ENCODE measurements at places on chromosomes 7 and 10.
A peak's percentile ranks its signal among the peaks of the same experiment; 100 is the strongest.

DNA sequence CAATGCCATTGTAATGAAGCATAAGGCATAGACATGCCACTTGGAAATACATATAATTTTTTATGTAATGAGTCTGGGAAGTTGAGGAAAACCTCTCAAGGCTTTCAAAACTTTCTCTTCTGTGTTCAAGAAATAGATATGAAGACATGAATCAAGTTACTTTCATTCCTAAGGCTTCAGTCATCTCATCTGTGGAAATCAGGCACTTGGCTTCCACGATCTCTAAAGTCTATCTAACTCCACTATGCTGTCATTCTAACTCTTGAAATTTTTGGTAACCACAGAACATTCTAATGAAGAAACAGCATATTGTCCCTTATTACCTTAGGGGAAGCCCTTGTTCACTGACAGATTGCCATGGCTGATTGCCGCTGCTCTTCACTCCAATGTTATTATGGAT, 242.6 kb downstream of the CNTNAP2 start:
- no peak for DNase-seq

DNA sequence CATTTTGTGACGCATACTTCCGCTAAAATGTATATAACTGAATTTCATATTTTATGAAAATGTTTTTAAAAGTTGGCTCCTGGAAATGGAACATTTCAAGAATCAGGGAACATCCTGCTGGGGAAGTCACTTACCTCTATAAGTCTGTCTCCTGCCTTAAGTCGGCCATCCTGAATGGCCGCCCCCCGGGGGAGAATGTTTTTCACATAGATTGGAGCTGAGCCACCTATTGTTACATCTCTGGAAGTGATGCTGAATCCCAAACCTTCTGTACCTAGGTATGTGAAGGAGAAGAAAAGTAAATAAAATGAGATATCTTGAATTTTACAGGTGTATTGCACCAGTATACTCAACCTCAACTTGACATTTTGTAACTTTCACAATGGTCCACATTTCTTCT, 437.3 kb downstream of the PARD3 start:
- DNase-seq, result no peak

DNA sequence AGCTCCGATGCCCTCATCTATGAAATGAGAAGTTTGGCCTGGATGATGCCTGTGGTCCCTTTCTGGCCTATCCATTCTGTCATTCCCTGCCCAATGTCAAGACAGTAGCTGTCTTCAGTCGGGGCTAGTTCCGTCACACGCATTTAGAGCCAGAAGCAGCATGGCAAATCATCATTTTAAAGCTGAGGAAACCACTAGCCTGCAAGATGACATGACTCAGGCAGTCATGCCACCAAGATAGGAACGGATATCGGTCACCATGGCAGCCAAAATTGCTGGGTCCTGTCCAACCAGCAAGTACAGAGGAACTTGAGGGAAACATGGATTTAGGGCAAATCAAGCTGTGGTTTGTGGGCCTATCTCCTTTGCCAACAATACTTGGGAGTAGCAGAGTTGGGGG, 64.5 kb upstream of the MRLN start:
- DNase-seq, result no peak

DNA sequence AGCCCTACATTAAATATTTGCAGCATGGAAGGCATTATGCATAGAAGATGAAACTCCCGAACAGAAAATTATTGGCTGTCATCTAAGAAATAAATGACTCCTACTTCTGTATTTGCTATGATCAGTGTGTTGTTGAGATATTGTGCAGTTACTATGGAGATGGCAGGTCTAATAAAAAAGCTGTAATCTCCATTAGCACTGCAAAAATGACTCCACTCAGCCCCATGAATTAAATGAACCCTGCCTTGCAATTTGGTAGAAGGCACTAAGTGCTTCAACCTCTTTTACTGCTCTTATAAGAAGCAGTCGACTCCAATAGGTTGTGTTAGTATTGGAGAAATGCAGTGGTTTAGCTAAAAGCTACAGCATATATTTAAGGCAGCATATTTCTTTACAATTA, 290.0 kb upstream of the PHYHIPL start:
- no peak for DNase-seq

GRCh38 chr7:128988372-128988771, 50.6 kb downstream of the IRF5 start:
- no peak for DNase-seq

DNA sequence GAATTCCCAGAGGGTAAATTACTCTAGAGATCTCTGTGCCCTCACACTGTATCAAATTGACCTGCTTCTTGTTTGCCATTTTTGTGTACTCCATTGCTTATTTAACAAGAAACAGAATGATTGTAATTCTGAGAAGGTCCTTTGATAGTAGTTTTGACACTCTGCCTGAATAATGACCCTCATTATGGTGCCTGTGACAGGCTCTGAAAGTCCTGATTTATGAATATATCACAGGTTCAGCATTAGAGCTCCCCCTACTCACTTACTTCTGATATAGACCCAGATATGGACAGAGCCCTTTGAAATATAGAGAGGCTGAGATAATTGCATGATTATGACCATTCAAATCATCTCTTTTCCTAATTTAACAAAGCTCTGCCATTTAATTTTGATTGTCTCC, 465.2 kb downstream of the MDFIC start:
- DNase-seq, result no peak

- DNase-seq, result no peak
Observed at GRCh38 chr10:84522612-84523462, 194.4 kb downstream of the CCSER2 start.

- DNase-seq, result no peak
Observed at GRCh38 chr7:130374507-130374906, 5.8 kb upstream of the CPA1 start.

- no peak for DNase-seq
Observed at GRCh38 chr10:129079705-129080104, 387.3 kb upstream of the MGMT start.

- DNase-seq, result no peak
Observed at GRCh38 chr10:9315292-9315691, 1260.8 kb downstream of the GATA3 start.

DNA sequence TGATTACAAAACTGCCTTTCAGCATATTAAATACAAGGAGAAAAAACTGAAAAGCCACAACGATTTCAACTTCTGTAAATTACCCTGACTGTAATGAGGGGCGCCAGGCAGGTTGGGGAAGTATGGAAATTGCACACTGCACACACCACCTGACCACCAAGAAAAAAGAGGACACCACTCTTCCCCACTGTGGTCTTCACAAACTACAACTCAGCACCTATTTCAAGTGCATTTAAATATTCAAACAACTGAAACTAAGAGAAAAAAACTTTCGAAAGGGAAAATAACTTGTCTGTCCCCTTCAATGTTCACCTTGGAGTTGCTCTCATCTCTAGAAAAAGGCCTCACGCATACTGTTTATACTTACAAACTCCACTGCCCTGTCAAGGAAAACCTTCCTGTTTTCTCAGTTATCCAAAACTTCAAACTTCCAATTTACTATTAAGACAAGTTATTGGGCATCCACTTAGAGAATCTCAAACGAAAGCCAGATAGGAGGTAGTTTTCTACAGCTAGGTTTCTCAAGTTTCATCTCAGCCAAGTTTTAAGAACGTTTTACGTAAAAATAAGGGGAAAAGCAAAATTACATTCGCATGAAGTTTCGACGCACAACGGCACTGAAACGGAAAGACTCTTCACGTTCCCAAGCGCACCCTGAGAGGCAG, 1.4 kb downstream of the LARP4B start:
- no peak for DNase-seq

DNA sequence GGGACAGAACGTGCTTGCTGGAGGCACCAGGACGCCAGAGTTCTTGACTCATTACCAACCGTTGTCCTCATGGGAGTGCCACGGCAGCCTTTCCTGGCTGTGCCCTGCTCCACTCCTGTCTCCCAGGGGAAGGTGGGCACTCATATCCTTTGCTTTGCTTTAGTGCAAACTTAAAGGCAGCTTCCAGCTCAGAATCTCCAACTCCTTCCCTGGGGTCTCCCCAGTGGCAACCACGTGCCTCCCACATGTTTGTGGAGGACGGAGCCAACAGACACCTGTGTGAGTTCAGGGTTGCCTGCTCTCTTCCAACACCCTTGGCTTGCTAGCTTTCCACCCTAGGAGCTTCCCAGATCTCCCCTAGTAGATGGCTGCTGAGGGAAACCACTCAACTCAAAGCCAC, 52.0 kb upstream of the HMX3 start:
- DNase-seq, result no peak

GRCh38 chr10:104041891-104042535, 43.7 kb downstream of the COL17A1 start:
- no peak for DNase-seq

DNA sequence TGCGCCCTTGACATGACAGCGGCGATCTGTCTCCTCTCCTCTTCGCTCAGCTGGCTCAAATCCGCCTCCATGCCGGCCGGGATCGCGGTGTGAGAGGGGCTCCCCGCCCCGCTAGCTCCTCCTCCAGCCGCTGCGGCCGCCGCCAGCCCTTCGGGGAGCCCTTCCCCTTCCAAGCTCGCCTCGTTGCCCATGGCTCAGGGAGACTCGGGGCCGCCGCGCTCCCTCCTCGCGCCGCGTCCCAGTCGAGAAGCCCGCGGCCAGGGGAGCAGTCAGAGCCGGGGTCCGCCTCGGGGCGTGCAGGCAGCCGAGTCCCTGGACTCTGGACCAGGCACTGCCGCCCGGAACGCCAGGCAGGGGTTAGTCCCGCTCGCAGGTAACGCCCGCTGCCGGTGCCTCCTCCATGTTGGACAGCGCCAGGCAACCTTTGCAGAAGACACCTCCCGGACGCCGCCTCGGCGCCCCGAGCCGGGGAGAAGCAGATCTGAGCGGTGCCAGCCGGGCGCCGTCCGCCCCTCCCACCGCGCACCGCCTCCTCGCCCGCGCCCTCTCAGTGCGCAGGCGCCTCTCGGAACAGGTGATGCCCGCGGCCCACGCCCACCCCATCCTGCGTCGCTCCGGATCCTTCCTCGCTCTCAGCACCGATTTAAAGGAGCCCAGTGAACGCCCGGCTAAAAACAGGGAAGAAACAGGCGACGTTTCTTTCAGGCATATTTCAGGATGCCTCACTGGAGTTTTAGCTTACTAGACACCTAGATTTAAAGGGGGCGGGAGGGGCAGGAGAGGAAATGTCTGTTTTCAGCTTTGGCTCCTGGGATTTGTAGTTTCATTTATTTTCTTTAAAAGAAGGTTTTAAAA, at the start of gene PCLO:
Gene PCLO (minus strand): TSS at position 483 of the 855 bp plus-strand sequence. CDS start 292 bp downstream, at position 191.
- DNase-seq, result peak; percentile 2

DNA sequence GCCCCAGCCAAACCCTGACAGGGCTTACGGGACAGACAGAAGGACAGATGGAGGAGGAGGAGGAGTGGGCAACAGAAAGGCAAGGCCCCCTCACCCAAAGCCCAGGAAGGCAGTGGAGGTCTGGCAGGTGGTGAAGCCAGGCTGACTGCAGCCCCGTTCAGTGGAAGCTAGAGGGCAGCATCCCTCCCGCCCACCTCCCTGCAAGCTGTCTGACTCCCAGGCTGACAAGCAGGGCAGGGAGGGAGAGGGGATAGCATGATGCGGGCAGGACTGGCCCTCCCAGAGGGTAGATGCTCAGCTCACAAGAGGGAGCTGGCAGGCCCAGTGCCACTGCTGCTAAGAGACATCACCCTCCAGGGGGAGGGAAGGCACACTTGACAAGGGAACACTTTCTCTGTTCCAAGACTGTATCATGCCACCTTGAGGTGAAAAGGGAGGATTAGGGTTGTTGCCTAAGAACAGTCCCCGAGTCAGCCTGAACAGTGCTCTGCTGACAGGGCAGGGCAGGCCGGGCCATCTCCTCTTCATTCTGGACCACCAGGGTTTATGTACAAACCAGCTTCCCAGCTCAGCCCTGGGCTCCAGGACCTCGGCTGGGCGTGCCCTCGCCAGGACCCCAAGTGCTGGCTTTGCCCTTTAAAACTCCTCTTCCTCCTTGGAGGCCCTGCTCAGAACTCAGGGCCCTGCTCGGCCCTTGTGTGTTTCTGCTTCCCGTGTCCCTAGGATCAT, 61.8 kb downstream of the RASGEF1A start:
- peak; percentile 52 for DNase-seq

GRCh38 chr10:17214971-17215781, 12.9 kb upstream of the VIM start:
- DNase-seq, result no peak

DNA sequence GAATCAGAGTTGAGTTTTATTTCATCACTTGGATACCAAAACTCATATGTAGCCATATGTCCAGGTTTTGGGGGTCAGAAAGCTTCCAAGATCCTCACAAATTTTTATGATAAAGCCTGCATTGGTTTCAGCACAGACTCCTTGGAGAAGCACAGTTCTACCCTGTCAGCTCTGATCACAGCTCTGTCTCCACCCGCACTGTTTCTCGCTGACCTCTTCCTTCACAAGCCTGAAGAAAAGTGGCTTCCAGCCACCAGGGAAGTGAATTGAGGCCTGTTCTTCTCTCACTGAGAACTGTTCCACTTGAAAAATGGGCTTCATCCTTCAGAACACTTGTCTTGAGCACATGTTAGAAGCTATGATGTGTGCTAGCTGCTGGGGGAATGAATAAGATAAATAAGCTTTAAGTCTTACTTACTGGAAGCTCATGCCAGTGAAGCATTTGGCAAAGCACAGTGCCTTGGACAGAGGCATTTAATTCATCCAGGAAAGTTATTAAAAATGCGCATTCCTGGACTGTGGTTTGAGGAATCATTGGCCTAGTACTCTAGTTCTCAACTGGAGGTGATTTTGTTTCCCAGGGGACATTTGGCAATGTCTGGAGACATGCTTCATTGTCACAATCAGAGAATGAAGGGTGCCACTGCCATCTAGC, 133.6 kb downstream of the BMPER start:
- DNase-seq, result no peak

GRCh38 chr10:1420661-1421362, 316.5 kb downstream of the ADARB2 start:
- DNase-seq, result no peak

DNA sequence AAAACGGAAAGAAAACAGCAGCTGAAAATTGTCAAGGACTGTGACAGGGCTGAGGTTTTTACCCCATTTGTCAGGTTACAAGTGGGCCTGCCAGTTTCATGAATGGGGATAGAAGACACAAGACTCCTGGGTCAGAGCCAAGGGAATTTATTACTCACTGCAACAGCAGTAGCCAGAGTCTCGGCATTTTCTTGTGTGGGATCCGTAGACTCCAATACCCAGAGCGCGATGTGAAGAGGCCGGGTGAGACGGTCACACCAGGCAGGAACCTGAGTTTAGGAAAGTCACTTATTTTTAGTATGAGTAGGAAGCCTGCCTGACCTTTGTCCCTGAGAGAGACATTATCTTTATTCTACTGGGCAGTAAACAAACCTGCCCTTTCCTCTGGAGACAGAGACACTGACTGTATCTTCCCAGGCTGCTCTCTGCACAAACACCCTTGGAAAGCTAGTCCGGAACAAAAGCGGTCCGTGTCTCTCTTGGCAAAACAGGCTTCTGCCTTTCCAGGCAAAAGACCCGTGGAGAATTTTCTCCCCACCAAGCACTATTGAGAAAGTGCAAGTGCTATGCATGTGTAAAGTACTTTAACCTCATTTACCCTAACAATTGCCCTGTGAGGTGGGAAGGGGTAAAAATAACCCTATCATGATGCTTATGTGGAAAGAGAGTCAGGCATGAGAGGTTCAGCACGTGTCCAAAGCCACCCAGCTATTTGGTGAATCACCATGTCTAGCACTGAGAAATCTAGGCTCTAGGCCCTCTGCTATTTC, 58.4 kb downstream of the JCAD start:
- DNase-seq, result no peak

Measured in T-cell (primary cell).